Tongue (tissue), 3 donors: ENCODE measurements at places on chromosomes 13 and 19. TPM values are rescaled to one million over a fixed set of nuclear protein-coding genes. Genes with fewer than 3 reads are reported as not detected.

Gene FSD1
- 1.1 TPM for total RNA-seq

Gene ITGBL1
- 4.3 TPM for total RNA-seq

Gene DDX49
- 42.1 TPM for total RNA-seq

Gene SOX1
- not detected for total RNA-seq

Gene IGFL2
- total RNA-seq: 0.82 TPM

Gene BCL3
- 8.4 TPM for total RNA-seq

Gene PSPN
- 1.5 TPM for total RNA-seq

Gene ADAMTSL5
- total RNA-seq: 9.0 TPM

Gene TEKTIP1
- total RNA-seq: not detected

Gene RNF17
- not detected for total RNA-seq

Gene C1QTNF9
- total RNA-seq: 3.8 TPM

Gene CEACAM1
- total RNA-seq: 3.8 TPM

Gene LRP3
- total RNA-seq: 24.4 TPM

Gene CFAP97D2
- total RNA-seq: not detected

Gene SIGLEC8
- not detected for total RNA-seq

Gene SLC7A1
- 36.1 TPM for total RNA-seq

Gene RASGRP4
- total RNA-seq: 0.41 TPM

Gene IFNL1
- not detected for total RNA-seq

Gene SPC24
- total RNA-seq: 12.3 TPM

Gene ZNF66
- total RNA-seq: 8.4 TPM

Gene TRIP10
- 82.4 TPM for total RNA-seq

Gene CD37
- total RNA-seq: 2.3 TPM

Gene MBD3L2B
- not detected for total RNA-seq

Gene JOSD2
- 11.4 TPM for total RNA-seq

Gene C5AR2
- total RNA-seq: 0.31 TPM
